ENCODE measurements at places on chromosomes 1 and 21.
A peak's percentile ranks its signal among the peaks of the same experiment; 100 is the strongest.

DNA sequence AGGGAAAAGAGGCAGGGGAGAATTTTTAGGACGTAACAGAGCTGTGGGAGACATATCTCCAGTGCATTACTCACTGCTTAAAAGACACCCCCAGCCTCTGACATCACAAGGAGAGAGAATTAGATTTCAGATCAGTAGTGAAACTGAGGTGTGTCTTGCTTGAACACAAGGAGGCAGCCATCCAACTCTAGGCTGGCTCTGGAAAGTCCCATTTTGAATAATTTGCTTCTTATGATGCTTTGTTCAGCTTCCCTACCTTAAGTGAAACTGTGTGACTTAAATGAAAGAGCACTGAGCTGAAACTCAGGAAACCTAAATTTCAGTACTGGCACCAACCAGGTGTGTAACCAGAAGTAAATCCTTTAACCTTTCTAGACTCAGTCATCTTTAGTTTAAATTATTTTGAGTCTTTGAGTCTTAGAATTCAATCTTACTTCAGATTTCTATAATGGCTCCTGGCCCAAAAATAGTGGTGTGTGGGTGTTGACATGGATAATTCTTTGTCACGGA lies 251.6 kb upstream of the SGIP1 start:
- DNase-seq, result peak; percentile 34

DNA sequence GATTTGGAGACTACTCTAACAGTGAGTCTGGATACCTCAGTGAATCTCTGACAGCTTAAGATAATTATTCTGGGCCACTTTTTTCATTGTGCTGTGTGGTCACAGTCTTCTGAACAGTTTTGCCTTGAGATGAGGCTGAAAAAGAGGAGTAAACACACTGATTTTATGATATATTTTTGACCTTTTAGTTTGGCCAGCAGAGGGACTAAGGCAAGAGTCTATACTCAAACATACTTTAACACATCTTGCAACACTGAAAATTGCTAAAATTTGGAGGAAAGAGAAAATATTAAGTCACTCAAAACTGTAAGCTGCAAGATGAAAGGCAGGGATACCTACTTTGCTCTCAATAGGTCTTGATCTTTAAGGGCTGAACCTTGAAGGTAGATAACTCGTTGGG lies 182.7 kb downstream of the KCNT2 start:
- DNase-seq, result no peak

GRCh38 chr1:22120469-22120790 lies 22.5 kb downstream of the WNT4 start:
- no peak for DNase-seq

DNA sequence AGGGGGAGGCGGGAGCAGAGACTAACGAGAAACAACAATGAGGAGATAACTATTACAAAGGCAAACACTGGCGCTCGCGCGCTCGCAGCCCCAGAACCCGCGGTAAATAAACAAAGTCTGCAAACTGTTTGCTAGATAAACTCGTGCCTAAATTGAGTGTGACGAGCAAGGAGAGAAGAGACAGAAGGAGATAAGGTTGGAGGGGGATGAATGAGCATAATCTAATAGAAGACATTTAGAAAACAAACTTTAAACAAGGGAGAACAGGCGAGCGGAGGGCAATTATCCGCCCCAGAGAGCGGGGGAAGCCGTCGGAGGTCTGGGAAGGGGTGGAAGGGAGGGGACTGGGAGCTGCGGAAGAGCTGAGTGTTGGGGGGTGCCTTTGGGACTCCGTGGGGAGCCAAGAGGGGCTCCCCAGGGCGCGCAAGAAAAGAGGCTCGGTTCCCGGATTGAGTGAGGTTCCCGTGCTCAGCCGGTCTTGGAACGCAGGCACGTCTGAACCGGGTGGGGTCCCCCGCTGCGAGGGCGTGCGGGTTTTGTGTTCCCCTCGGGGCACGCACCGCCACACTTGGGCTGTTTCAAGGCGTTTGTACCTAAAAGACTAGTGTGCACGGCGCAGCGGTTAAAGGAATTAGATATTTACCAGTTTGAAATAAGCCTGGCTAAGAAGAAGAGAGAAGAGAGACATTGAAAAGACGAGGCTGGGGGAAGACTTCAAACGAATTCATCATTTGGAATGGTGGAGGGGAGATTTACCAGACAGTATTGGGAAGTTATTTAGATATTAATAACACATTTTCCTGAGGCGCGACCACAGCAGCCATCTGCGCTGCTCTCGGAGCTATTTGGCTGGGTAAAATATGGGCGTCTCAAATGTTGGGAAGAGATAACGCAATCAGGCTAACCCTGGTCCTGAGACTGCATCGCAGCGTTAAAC lies 10.6 kb downstream of the PAX7 start:
- no peak for DNase-seq

DNA sequence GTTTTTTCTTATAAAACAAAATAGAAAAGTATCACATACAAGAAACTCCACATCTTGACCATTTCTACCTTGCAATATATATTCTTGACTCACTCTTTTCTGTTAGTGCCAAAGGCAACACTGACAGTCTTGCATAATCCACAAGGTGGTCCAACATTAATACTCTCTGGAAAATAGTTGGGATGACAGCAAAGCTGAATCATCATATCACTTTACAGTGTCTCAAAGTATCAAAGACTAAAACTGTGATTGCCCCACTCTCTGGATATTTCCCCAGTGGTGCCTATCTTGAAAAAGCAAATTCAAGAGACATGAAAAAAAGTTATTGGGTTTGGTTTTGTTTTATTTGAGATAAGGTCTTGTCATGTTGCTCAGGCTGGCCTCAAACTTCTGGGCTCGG lies 14.6 kb upstream of the TGFBR3 start:
- no peak for DNase-seq

DNA sequence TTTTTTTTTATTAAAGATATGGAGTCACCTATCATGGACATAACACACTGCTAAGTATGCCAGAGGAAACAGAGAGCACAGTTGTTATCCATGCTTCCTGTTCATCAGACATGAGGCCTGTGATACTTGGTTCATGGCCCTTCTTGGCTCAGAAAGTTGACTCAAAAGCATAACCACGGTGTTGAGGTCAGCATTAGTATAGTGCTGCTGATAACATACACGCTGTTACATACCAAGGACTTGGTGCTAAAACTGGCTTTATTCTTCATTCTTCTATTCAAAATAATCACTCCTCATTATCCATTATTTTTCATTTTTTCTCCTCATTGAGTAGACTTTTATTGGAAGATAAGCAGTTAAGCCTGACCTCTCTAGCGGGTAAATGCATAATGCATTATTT lies 464.1 kb downstream of the ADGRL2 start:
- no peak for DNase-seq

DNA sequence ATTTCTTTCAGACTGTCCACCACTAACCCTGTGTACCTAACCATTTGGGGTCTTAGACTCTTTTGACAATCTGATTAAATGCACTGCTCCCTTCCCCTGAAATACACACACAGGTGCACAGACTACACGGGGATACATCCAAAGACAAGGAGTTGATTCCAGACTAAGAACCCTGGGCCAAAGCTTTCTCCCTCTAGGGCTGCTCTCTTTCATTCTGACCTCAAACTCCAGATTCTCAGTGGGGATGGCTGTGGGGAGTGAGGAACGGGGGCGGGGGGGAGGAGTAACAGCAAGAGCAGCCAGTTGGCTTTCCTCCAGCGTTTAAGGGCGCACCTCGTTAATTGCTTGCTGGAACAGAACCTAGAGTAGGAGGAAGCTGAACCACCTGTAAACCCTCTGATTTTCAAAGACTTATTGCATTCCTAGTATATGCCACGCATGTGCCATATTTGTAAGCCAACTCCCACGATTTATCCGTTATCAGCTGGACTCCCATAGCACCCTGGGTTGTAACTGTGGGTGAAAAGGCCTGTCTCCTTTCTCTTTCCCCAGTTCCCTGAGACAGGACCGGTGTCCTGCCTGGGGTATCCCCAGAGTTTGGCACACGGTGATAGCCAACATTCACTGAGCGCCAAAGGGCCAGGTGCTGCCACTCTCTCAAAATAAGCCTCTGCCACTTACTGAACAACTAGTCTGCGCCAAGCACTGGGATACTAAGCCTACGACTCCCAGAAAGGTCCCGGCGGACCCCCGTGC lies 920 bp downstream of the MTHFR start:
- DNase-seq, result no peak

DNA sequence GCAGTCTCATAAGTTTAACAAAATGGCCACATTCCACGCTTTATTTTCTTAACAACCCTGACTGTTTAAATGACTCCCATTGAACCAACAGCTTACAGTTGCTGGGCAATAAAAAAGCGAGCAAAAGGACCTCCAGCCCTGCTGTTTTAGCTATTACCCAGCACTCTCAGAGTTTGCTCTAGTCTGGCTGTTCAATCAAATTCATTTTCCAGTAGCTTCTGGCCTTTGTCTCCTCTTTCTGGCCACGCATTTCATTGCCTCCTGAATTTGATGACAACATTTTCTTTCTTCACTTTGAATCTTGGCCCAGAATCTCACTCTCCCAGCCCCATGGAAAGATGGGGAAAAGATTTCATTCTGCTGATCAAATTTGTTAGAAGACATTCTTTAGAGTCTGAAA lies 44.1 kb upstream of the DOCK7 start:
- no peak for DNase-seq
